Activated naive CD4-positive, alpha-beta T cell (primary cell): ENCODE measurements at places on chromosomes 12 and 14.

DNA sequence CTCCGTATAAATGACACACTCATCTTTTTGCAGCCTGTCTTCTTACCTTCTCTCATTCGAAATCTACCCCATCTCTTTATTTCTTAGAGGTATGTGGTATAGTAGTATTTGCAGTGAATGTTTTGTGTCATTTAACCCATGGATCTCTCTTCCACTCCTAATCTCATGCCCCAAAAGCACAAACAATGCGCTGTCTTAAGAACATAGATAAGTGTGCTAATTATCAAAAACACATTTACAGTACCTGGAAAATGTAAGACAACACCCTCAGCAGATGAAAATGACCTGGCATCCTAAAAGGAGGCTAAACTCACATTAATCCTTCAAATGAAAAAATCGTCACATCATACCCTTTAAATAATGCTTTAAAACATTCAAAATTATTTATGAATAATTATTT lies 10.7 kb downstream of the USP15 start:
- DNase-seq = no peak

- no peak for DNase-seq
Measured at GRCh38 chr12:91419809-91420208, 237.2 kb upstream of the DCN start.

DNA sequence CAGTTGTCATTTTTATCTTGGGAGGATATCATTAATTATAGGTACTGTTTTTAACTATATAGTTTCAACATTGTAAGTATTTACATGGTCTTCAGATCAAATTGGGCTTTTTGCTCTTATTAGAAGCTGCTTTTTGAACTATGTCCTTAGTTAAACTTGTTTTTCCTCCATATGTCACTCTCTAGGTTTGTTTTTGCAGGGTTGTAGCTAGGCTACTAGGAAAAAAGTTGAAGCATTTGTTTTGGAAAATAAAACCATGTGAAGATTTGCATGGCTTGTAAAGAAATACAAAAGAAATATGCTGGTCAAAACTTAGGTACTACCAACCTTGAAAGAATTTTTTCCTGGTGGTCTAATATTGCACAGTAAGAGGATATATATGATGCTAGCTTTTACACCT lies 3.4 kb downstream of the ARID2 start:
- DNase-seq = no peak

GRCh38 chr12:32756476-32757066 lies 874 bp upstream of the YARS2 start:
- no peak for DNase-seq

- no peak for DNase-seq
Measured at GRCh38 chr14:32419429-32419828, 90.3 kb downstream of the AKAP6 start.

- no peak for DNase-seq
Measured at GRCh38 chr12:127052511-127053232, 1214.3 kb upstream of the TMEM132C start.

DNA sequence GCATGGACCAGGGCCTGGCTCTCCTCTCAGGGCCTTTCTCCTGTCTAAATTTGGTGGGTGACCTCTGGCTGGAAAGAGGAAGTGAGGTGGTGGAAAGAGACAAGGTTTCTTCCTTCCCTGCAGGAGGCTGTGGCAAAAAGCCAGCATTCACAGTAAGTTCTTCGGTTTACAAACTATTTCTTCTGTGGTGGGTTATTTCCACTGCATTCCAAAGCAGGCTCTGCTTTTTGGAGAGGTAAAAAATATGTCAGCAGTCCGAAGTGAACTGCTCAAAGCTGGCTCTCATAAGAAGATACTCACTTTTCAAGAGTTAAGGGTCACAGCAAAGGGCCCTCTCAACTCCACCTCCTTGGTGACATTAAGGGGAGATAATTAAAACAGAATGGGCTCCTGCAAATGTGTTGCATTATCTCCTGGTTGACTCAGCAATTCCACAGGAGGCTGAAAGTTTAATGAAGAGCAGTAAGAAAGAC lies 48.9 kb upstream of the POC1B start:
- no peak for DNase-seq

GRCh38 chr14:103755060-103755459 lies 39.5 kb downstream of the ZFYVE21 start:
- no peak for DNase-seq

- no peak for DNase-seq
Measured at GRCh38 chr12:57190037-57190436, 26.6 kb upstream of the NXPH4 start.

GRCh38 chr14:74838166-74838565 lies 37.8 kb downstream of the PROX2 start:
- DNase-seq = no peak

DNA sequence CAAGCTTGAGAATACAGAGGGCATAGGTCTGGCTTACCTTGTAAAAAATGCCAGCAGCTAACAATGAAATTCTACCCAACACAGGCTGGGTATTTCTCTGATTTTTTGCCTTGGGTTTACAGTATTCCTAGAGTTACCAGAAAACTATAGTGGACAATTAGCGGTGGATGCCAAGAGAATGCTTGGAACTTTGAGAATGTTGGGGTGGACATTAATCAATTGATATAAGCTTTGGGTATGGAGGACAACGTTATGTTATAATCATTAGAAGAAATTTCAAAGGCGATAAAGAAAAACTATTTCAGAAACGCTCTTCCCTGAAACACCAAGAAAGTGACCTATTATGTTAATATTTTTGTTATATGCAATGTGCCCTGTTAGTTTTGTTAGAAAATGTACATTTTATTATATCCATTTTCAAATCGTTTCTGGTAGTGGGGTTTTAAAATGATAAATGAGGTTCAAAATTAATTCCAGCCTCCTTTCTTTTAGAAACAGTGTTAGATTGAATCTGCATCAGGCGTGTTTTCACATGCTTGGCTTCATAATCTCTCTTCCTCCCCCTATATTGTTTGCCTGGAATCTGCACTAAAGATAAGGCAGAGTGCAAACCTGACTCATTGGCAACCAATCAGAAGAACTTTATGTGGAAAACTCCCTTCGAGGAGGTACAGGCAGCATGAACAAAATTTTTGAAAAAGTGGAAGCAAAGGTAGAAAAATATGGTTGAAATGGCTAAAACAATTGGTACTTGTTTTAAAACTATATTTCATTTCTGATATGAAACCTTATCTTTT lies 1.4 kb upstream of the PTPRQ start:
- no peak for DNase-seq
